Daoy (cell line): ENCODE measurements at places on chromosomes 6 and 20. TPM values are rescaled to one million over a fixed set of nuclear protein-coding genes. Genes with fewer than 3 reads are reported as not detected.
A peak's percentile ranks its signal among the peaks of the same experiment; 100 is the strongest.

GRCh38 chr6:168649209-168649608 lies 208.2 kb downstream of the SMOC2 start:
- no peak for DNase-seq

DNA sequence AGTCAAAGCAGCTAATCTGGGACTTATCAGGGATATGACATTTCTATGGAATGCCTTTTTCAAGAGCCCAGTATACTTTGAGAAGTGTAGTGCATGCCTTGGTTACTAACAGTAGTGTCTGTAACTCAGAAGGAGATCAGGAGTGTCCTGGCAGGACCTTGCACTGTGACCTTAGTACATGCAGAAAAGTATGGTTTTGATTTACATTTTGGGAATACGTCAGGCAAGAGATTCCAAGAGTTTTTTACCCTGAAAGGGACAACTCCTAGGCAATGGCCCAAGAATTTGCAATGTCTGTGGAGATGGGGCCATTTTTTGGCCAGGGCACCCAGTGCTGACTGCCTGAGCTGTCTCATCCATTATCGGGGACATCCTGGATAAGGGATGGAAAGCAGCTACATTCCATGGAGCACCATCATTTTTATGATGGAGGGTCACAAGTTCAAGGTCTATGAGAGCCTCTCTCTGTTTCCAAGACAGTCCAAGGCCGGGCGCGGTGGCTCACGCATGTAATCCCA lies 80.2 kb downstream of the FAM50B start:
- DNase-seq: no peak

DNA sequence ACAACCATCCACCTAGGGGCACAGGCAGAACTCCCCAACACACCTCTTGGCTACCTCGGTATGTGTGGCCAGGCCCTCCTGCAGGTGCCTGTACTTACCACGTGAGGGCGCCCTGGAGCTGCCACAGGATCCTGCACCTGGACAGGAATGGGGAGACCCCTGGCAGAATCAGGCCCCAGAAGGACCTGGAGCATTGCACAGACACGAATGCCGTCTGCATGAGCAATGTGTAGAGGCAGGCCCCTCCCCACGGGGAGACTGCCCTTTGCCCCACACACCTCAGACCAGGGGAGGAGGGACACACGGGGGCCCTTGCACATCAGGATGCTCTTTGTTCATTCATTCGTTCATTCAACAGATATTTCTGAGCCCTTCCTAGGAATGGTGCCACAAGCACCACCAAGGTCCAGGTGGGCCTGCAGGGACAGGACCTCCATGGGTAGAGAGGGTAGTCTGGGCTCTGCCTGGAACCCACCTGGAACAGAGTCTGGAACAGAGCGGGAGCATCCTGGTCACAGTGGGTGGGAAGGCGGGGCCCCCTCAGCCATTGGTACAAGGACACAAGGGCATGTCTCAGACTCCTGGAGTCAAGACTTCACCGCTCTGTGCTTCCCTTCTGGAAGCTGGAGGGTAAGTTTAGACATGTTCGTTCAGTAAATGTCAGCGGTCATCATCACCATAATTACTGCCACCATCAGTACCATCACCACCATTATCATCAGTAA lies 32.3 kb downstream of the YTHDF1 start:
- peak; percentile 53 for DNase-seq

- peak; percentile 7 for DNase-seq
These were observed 10.1 kb upstream of the SIRPD start for GRCh38 chr20:1567392-1568162.

DNA sequence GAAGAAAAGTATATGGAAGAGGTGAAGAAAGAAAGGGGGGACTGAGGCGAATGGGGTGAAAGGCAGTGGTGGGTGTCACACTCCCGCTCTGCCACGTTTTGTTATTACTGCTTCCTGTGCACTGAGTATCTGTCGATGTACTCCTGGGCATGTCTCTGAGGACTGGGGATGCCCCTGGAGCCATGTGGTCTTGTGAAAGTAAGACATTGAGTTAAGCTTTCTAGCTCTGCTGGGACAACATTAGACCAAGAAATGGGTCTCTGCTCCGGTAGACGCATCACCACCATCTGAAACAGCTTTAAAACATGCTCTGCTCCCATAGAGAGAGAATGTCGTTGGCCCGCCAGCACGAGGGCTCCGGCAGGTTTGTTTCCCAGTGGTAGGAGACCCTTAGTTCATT lies 40.0 kb downstream of the IRF4 start:
- no peak for DNase-seq

DNA sequence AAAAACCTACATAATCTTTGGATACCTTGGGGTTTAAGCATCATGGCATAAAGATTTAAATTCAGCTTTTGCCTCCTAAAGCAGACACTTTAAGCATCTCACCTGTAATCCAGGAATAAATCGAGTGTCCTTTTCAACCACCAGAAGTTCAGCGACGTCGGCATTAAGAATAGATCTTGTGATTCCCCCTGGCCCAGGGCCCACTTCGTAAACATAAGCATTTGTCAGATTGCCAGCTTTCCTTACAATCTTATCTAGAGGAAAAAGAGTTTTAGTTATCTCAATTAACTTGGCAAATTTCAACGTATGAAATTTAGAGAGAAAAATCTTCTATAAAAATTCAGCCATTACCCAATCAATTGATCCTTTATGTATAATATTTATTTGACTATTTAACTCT lies 3.2 kb downstream of the TFB1M start:
- DNase-seq: no peak

DNA sequence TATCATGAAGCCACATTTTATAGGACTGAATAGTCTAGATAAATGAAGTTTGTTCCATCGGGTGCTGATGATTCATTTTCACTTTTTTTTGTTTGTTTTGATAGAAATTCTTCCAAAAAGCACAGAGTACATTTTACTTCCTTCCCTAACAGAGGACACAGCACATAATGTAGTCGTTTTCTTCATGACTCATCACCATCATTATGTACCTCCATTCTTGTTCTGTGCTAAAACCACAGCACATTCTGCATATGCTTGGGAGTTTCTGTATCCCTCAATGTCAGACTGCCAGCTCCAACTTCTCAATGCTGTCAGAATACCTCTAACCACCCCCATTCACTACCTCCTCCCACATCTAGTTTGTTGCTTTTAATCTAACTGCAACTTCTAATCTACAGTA lies 1004.9 kb upstream of the ADGRB3 start:
- DNase-seq: no peak

- no peak for DNase-seq
These were observed 17.3 kb downstream of the PPP1R3G start for GRCh38 chr6:5102267-5102970.

GRCh38 chr6:159890792-159891191 lies at the start of gene MAS1:
Gene MAS1 (plus strand): TSS chr6:159890988. CDS start chr6:159906956, 15,968 bp downstream.
- no peak for DNase-seq

Gene SSTR4
- total RNA-seq: not detected in 2 replicates

Gene OR12D1
- total RNA-seq: not detected in 2 replicates
